ENCODE measurements at places on chromosomes 13 and 19.

DNA sequence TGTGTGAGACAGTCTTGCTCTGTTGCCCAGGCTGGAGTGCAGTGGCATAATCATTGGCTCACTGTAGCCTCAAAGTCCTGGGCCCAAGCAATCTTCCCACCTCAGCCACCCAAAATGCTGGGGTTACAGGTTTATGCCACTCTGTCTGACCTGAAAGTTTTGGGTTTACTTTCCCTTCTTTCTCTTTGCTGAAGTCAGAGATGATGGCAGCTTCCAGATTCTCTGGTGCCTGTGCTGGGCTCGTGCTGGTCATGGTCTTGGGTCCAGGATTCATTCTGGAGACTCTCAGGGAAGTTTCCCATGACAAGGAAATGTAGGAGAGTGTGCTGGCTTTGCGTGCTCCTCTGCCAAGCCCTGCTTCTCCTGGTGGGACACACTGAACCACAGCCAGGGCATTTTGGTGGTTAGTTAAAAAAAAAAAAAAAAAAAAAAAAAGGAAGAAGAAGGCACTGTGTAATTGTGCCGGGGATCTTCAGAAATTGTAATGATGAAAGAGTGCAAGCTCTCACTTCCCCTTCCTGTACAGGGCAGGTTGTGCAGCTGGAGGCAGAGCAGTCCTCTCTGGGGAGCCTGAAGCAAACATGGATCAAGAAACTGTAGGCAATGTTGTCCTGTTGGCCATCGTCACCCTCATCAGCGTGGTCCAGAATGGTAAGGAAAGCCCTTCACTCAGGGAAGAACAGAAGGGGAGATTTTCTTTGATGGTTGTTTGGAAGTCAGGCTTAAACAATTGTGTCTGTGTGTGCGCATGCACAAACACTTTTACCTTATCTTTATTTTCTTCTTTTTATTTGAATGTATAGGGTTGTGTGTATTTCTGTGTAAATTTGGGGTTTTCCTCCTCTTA is at the start of gene ALOX5AP:
TSS of gene ALOX5AP (plus strand) at position 519 of the 847 bp plus-strand sequence. CDS start at position 582, 63 bp downstream.
- no peak for DNase-seq

- DNase-seq = no peak
Observed at GRCh38 chr13:75583091-75583490, 33.5 kb downstream of the UCHL3 start.

DNA sequence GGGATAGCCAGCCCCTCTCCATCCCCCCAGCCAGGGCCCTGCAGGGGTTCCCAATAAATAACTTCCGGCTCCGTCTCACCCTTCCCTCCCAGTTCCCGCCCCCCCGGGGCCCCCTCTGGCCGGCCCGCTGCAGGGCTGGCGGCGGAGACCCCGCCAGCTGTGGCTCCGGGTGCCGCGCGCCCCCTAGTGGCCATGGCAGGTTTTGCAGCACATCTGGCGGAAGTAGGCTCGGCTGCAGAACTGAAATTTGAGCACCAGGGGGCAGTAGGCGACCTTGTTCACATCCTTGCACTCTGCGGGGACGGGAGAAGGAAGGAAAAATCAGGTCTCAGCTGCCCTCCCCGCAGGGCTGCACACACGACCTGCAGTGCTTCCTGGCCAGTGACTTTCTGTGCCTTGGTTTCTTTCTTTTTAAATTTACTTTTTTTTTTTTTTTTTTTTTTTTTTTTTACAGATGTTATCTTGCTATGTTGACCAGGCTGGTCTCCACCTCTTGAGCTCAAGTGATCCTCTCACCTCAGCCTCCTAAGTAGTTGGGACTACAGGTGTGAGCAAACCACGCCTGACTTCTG is 3.6 kb upstream of the MYO1F start:
- DNase-seq = peak; percentile 43

DNA sequence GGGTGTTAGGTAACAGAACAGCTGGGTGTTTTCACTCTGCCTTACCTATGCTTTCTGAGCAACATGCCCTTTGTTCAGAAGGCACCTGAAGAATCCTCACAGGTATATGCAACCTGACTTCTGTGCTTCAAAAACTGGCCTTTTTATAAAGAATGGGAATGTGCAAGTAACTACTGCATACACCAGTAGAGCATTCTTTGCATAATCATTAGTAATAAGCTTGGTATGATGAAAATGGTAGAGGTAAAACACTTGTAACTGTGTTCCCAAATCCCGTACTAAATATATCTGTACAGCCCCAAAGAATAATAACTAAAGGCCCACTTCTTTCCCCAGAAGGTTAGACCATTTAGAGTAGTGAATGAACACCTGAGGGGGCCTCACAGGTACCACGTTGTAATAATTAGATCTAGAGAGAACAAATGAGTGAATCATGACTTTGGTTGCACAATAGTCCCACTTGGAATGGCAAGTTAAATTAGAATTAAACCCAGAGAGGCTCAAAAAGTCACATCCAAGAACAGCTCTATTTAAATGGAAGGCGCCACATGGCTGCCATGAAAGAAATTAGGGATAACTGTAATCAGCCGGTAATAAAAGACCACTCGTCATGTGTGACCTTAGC is 413.9 kb downstream of the KLF12 start:
- DNase-seq = no peak

- no peak for DNase-seq
Observed at GRCh38 chr13:73715911-73716510, 418.2 kb downstream of the KLF12 start.

GRCh38 chr13:107079423-107080049 is 511.6 kb upstream of the ARGLU1 start:
- no peak for DNase-seq

Data from NCI-H1105 (cell line).